Ovary (tissue), 10 donors: ENCODE measurements at places on chromosomes 13 and 19. TPM values are rescaled to one million over a fixed set of nuclear protein-coding genes. Genes with fewer than 3 reads are reported as not detected.

- no peak for DNase-seq
- H3K36me3 ChIP-seq = no peaks in the 10 kb centered on the region
- H3K27ac ChIP-seq = no peak overlapping the region
- no peaks in the 10 kb centered on the region for H3K4me1 ChIP-seq
- H3K4me3 ChIP-seq = no peak overlapping the region
Measured at GRCh38 chr13:60043262-60043661, 120.5 kb downstream of the DIAPH3 start.

DNA sequence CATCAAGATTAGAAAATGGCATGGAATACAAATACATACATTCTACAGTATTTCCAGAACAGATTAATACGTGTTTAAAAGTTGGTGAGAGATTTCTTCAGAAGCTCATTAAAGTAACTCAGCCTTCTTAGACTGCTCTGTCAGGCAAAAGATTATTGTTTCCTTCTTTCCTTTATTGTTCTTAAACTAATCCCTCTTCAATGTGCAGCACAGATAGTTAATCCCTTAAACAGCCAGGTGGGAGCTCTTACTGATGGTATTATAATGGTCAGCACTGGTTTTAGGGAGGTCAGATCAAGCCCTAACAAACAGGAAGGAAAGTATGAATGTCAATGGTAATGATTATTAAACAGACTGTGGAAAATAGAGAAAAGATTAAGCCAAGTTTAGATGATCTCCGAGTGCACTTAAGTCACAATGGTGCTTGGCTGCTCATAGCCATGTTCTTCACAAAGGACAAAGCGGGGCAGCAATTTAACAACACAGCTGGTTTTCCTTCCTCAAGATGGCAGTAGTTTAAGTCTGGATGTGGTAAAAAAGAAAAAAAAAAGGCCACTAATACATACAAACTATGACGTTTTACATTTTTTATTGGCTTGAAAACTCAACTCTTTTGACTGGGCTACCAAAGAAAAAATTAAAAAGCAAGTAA lies 992.6 kb downstream of the PCDH9 start:
- H3K36me3 ChIP-seq = no peaks in the 10 kb centered on the region
- H3K27ac ChIP-seq = no peak overlapping the region
- H3K27me3 ChIP-seq = no peaks in the 10 kb centered on the region

TMEM145 gene
- 1.7 TPM for total RNA-seq

- no peaks in the 10 kb centered on the region for H3K27me3 ChIP-seq
- DNase-seq = no peak
- H3K27ac ChIP-seq = no peak overlapping the region
- H3K4me3 ChIP-seq = no peak overlapping the region
- no peaks in the 10 kb centered on the region for H3K36me3 ChIP-seq
Measured at GRCh38 chr13:22214184-22214583, 543.3 kb downstream of the FGF9 start.

POU2F2 gene
- total RNA-seq = not detected

DNA sequence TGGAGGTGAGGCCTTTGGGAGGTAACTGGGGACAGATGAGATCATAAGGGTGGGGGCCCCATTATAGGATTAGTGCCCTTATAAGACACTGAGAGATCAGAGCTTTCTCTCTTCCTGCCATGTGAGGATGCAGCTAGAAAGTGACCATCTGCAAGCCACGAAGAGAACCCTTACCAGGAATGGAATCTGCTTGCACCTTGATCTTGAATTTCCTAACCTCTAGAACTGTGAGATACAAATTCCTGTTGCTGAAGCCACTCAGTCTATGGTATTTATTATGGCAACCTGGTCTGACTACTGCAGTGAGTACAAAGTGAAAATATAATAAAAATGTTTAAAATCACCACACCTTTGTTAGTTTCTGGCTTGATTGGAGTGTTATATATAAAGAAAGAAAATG lies 388.0 kb downstream of the LMO7 start:
- no peaks in the 10 kb centered on the region for H3K4me1 ChIP-seq
- DNase-seq = no peak
- H3K27ac ChIP-seq = no peak overlapping the region
- no peaks in the 10 kb centered on the region for H3K27me3 ChIP-seq

CBARP gene
- 19.3 TPM for total RNA-seq

GPC6 gene
- 10.1 TPM for total RNA-seq

SCN1B gene
- 11.7 TPM for total RNA-seq

ZNF234 gene
- 10.4 TPM for total RNA-seq

GRCh38 chr13:46656786-46657185 lies 103.8 kb downstream of the LRCH1 start:
- H3K36me3 ChIP-seq = no peaks in the 10 kb centered on the region
- no peak for DNase-seq
- no peak overlapping the region for H3K27ac ChIP-seq
- no peaks in the 10 kb centered on the region for H3K27me3 ChIP-seq
